ENCODE measurements at places on chromosomes 2 and 18.

DNA sequence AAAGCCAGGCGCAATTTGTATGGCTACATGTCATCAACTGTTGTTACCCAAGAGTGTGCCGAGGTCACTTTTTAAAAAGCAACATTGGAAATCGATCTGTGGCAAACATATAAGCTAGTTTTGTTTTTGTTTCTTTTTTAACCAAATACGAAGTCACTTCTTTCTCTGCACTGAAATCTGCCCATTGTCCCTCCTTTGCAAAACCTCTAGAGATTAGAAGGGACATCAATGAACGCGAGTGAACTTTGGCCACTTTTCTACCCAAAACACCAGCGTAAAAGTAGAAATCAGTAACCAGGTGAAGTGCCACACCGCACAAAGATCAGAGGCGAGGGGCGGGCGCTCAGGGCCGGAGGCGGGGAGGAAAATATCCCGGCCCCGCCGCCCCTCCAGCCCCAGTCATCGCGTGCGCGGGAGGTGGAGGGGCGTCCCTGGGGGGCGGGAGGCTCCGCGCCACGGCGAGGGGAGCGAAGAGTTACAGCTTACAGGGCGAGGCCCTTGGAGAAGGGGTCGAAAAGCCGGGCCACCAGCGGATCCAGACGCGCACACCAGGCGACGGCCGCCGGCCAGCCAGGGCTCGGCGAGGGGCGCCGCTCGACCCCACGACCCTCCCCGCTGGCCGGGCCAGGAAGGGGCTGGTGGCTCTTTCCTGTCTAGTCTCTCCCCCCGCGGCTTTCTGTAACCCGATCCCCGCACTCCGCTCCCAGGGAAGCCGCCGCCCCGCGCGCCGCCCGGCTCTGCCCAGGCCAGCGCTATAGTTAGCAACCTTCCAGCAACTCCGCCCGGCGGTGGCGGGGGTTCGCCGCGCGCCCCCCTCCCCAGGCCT, 993 bp downstream of the RBMS1 start:
- DNase-seq = peak; percentile 56

GRCh38 chr18:32749809-32750208, 23.0 kb downstream of the KLHL14 start:
- DNase-seq = no peak

GRCh38 chr2:239202836-239203235, 198.0 kb downstream of the HDAC4 start:
- no peak for DNase-seq

GRCh38 chr18:41372046-41372665, 582.9 kb upstream of the PIK3C3 start:
- DNase-seq = no peak

- peak; percentile 77 for DNase-seq
Observed at GRCh38 chr2:142868229-142868762, 9.2 kb upstream of the KYNU start.

- no peak for DNase-seq
Observed at GRCh38 chr2:81355436-81355835, 1050.9 kb upstream of the LRRTM1 start.

All from transverse colon (tissue), 4 donors.